NCI-H146 (cell line): ENCODE measurements at places on chromosomes 2 and 18.

GRCh38 chr2:172489681-172490080 lies 62.3 kb downstream of the ITGA6 start:
- DNase-seq: no peak

GRCh38 chr2:234469972-234470371 lies 26.9 kb downstream of the ARL4C start:
- DNase-seq: no peak

DNA sequence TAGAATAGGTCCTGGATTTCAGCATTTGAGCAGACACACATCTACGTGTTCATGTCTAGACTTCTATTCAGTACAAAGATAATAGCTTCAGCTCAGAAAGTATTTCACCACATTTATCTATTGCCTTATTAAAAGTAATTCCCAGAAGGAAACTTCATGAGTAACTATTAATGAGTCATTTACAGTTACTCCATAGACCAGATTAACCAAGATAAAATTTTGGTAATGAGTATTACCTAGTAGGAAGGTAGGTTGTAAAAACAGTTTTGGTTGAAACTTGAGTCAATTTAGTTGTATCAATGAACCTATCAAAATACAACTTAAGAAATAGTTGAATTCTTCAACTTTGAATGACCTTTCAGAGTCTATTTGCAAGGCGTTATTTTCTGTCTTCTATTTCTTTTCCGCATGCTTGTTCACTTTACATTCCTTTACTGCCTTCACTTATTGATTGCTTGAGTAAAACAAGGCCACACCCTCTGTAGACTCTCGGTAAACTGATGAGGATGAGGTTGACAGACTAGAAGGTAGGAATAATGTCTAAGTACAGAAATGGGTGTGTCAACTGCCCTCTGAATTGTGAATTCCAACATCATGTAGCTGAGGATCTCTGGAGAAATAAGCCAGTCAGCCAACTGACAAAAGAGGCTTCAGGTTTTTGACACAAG lies 1165.6 kb upstream of the ZEB2 start:
- DNase-seq: no peak

GRCh38 chr2:221397187-221397586 lies 174.9 kb downstream of the EPHA4 start:
- DNase-seq: no peak

- DNase-seq: no peak
Observed at GRCh38 chr2:236639461-236640235, 70.0 kb downstream of the ACKR3 start.
